ENCODE measurements at places on chromosomes 5 and 9. TPM values are rescaled to one million over a fixed set of nuclear protein-coding genes. Genes with fewer than 3 reads are reported as not detected.

CATSPER3 gene
- total RNA-seq: not detected

GRIA1 gene
- 22.5 TPM for total RNA-seq

PCDHGB3 gene
- total RNA-seq: 5.2 TPM

TRIM14 gene
- total RNA-seq: 13.4 TPM

CDKN2A gene
- 32.5 TPM for total RNA-seq

SLC22A4 gene
- 6.8 TPM for total RNA-seq

RUSC2 gene
- total RNA-seq: 24.2 TPM

TIMD4 gene
- not detected for total RNA-seq

FBN2 gene
- 81.6 TPM for total RNA-seq

ADRA1B gene
- 0.43 TPM for total RNA-seq

PITX1 gene
- total RNA-seq: 66.7 TPM

C9orf153 gene
- total RNA-seq: not detected

QSOX2 gene
- total RNA-seq: 15.1 TPM

LOX gene
- total RNA-seq: 91.1 TPM

SGCD gene
- 15.1 TPM for total RNA-seq

SH3TC2 gene
- 13.4 TPM for total RNA-seq

Data from fibroblast of villous mesenchyme (primary cell).